ENCODE measurements at places on chromosomes 16 and 17.

GRCh38 chr16:51225878-51226277 is 74.8 kb upstream of the SALL1 start:
- no peak for DNase-seq

GRCh38 chr17:39980351-39981206 is at the start of gene PSMD3:
PSMD3 (plus strand) TSS chr17:39980807; CDS start chr17:39980971, 164 bp downstream.
- DNase-seq, result peak; percentile 96

GRCh38 chr17:27984404-27984803 is 58.1 kb upstream of the NLK start:
- no peak for DNase-seq

GRCh38 chr17:10096596-10096995 is 101.8 kb downstream of the GAS7 start:
- no peak for DNase-seq

DNA sequence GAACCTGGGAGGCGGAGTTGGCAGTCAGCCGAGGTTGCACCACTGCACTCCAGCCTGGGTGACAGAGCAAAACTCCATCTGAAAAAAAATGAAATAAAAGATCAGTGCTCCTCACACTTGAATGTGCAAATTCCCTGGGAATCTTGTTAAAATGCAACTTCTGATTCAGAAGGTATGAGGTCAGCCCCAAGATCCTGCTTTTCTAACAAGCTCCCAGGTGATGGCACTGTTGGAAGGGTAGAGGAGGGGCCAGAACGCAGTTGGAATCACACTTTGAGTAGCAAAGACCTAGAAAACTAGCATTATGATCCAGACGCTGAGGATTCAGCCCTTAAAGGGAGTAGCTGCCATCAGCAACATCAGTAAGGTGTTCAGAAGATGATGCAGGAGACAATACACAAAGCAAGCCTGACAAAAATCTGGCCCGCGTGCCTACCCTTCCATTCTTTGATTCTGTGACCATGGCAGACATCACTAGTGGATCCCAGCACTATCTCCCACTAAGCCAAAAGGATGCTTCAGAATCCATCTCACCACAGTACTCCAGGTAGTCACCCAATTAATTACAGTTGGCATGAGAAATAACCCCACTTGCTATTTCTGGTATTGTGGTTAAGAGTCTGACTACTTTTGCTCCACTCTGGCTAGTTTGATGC is 33.1 kb upstream of the MEIOC start:
- DNase-seq, result no peak

DNA sequence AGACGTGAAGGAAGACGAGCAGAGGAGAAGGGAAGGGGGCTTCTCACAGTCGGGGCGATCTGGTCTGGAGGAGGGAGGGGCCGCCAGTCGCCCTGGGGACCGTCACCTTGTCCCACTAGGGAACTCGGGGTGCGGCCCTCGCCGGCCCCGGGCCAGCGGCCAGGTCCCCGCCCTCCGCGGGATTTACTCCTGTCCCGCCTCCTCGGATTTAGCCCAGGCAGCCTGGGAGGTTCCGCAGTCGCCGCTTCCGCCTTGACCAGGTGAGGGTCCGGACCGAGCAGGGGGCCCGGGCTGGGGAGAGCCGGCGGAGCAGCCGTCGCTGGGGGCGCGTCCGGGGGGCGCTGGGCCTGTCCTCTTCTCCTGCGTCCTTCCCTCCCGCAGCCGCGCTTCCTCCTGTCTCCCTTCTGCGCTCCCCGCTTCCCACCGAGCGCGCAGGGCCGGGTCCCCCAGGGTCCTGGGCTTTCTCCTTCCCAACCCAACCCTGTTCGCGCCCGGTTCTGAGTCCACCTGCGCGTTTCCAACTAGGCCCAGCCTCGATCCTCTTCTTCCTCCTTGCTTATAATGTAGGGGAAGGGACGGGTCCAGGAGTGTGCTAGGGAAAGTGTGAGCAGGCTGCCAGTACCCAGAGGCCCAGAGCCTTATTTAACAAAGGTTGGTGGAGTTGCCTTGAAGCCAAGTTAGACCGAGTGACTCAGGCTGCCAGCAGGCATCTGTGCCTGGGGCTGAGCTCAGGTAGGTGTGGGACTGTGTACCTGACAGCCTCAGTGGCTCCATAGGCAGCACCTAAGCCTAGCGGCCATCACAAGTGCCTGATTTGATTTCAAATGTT is at the start of gene TNK1:
Gene TNK1, plus strand, starts transcription at position 235 of the 829 bp plus-strand sequence. CDS start 1,838 bp downstream, outside the sequence.
- DNase-seq, result no peak

DNA sequence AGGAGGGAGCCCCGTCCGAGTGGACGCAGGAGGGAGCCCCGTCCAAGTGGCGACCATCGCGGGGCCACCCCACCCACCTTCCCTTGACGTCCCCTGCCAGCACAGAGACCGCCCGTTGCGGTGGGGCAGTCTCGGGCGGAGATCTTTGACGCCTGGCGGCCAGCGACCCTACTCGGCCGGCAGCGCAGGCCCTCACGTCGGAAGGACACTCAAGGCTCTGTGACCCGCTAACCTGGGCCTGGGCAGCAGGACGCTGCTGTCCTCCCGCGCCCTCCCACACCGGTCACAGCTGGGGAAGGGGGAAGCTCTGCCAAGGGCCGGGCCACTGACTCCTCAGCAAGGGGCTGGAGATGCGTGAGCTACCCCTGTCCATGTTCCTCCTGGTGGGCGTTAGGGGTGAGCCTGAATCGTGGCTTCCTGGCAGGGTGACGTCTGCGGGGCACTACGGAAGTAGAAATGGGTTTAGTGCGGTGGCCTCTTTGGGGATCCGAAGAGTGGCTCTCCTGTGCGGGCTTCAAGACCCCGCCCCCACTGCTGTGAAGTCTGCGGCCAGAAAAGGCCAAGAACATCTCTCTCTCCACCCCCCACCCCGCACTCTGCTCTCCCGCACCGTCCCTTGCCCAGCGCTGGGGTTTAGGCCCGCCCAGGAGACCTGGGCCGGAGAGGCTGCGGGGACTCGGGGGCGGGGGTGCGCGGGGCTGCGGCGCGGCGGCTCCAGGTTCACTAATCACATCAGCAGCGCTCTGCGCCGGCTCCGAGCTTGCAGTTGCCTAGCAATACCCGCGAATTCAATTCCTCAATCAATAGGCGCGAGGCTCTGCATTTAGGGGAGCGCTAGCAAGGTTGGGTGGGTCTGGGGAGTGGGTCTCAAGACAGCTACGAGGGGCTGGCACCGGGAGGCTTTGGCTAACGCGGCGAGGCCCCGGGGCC is 5.8 kb downstream of the CBX8 start:
- no peak for DNase-seq

DNA sequence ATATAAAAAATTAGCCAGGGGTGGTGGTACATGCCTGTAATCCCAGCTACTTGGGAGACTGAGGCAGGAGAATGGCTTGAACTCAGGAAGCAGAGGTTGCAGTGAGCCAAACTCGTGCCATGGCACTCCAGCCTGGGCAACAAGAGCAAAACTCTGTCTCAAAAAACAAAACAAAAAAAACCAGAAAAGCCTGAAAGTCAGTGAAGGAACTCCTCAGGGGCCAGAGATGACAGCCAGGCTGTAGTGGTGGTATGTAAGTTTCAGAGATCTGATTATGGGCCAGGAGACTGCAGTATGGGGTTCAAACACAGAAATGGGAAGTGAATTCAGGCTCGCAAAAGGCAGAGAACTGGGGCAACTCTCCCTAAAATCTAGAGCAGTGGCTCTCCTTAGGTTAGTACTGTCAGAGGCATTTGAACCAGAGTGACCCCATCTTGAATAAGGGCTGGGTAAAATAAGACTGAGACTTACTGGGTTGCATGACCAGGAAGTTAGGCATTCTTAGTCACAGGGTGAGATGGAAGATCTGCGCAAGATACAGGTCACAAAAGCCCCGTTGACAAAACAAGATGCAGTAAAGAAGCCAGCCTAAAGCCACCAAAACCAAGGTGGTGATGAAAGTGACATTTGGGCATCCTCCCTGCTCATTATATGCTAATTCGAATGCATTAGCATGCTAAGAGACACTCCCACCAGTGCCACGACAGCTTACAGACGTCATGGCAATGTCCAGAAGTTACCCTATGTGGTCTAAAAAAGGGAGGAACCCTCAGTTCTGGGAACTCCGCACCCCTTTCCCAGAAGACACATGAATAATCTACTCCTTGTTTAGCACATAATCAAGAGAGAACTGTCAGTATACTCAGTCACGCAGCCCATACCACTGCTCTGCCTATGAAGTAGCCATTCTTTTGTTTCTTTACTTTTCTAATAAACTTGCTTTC is 120.2 kb upstream of the XYLT1 start:
- no peak for DNase-seq

GRCh38 chr17:48192321-48192731 is 84.8 kb downstream of the SNX11 start:
- no peak for DNase-seq

DNA sequence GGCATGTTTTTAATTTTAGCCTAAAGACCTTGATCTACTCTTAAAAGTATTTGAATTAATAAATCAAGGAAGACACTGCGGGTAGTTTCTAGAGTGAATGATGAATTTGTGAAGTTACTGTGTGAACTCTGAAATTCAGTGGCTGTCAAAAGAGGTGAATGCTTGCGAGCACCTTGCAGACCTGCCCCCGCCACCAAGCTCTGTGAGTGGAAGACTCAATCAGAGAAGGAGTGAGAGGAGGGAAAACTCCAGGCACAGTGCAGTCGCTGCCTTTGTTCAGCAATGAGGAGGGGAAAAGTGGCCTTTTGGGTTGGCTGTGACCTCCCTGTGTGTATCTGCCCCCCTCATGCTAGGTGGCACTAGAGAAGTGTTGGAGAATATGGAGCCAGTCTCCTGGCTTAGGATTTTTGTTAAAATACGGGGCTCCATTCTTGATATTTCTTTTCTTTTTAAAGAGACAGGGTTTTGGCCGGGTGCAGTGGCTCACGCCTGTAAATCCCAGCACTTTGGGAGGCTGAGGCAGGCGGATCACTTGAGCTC is 53.0 kb downstream of the LDHD start:
- DNase-seq, result no peak

- DNase-seq, result no peak
Observed at GRCh38 chr17:75144816-75145512, 9.3 kb downstream of the JPT1 start.

DNA sequence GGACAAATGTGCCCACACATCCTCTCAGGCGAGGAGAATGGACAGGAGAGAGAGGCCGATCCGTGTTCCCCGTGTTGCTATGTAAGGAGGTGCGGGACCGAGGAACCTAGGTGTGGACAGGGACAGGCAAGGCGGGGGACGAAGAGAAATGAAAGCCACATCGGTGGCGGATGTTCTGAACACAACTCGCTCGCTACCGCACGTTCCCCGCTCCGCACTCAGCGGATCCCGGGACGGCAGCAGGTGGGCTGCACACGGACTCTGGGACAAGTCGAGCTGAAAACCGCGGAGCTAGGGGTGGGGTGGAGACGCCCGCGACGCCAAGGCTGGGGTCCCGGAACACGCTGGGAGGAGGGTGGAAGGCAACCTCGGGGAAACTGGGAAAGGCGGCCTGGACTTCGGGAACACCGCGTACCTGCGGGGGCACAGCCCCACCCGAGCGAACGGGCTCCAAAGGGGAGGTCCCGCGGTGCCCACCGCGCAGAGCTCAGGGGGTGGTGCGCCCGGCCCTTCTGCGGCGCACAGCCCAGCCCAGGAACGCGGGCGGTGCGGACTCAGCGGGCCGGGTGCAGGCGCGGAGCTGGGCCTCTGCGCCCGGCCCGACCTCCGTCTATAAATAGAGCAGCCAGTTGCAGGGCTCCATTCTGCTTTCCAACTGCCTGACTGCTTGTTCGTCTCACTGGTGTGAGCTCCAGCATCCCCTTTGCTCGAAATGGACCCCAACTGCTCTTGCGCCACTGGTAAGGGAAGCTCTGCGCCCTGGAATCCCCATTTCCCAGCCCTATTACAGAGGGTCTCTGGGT is at the start of gene MT1E:
Gene MT1E, plus strand, starts transcription at position 642 of the 803 bp plus-strand sequence. Its CDS starts 71 bp downstream, at position 713.
- no peak for DNase-seq

DNA sequence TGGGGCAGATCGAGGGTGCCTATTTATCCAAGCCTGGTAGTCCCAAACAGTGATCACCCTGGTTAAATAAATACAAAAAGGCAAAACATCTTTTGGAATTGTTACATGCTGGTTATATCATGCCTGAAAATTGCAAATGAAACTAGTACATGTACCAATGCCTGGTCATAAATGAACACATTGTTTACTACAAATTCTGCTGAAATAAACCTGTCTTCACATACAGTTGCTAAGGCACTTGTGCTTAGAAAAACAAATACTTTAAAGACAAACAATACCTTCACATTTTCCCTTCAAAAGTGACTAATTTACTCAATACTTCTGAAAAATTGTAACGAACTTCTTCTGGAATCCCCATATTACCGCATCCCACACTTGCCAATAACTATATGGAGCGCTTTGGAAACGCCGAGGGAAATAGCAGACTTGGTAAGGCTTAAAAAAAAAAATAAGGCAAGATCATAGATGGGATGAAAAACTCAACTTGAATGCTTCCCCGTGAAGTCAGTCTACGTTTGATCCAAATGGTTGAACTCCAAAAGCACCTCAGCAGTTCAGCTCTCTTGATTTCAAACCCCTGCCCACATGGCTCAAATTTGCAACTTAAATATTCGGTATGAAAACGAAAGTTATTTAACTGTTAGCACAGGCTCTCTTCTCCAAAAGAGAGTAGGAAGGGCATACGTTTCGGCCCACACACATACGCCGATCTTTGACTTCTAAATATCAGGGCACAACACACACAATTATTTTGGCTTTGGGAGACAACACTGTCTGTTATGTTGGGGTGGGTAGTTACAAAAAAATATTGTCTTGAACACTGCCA is 264.5 kb downstream of the NTN1 start:
- no peak for DNase-seq

DNA sequence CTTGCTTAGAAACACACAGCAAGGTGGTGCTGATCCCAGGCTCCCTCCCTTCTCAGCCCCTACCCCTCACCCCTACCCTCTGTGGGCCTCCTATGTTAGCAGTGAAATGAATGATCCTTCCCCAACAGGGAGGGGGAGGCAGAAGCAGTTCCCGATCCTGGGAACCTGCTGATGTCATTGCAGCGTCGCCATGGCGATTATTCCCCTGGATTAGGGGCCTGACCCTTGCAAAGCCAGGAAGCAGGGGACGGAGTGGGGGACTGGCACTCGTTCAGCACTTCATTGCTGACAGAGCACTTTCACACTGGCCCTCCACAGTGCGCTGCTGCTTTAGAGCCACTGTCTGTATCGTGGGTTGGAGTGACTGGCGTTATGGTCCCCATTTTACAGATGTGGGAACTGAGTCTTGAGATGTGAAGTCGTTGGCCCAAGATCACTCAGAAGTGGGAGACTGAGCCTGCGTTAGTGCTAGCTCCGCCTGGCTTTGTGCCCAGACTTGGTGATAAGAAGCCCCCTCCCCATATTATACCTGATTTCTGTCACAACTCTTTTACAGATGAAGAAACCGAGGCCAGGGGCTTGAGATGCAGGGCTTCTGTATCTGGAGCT is 26.6 kb downstream of the LASP1 start:
- no peak for DNase-seq

DNA sequence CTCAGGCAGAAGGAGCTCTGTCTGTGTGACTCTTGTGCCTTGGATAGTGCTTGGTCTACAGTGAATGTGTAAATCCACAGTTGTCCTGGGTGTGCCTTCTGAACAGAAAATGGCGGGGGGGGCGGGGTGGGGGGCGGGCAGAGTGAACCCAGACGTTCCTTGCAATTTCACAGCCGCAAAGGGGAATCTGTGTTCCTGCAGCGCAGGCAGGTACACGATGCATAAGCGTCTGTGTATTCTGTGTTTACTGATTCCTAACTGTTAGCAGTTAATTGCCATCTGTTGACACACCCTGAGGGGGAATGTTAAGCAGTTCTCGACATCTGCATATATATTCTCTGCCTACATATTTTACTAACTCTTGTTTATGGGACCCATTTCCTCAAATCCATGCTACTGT is 123.5 kb upstream of the ZFHX3 start:
- DNase-seq, result no peak

GRCh38 chr16:65305266-65305959 is 183.6 kb upstream of the CDH11 start:
- DNase-seq, result no peak

- no peak for DNase-seq
Observed at GRCh38 chr16:1788708-1789100, 4.8 kb downstream of the IGFALS start.
